ENCODE measurements at places on chromosomes 2 and 18.
A peak's percentile ranks its signal among the peaks of the same experiment; 100 is the strongest.

GRCh38 chr2:31812051-31812798 is 198.6 kb downstream of the MEMO1 start:
- no peak for DNase-seq

GRCh38 chr2:141835103-141835502 is 295.7 kb downstream of the LRP1B start:
- DNase-seq = no peak

GRCh38 chr2:117785740-117786139 is 28.8 kb upstream of the DDX18 start:
- DNase-seq = peak; percentile 45

- DNase-seq = no peak
Observed at GRCh38 chr2:167582619-167583018, 664.8 kb downstream of the STK39 start.

- DNase-seq = no peak
Observed at GRCh38 chr2:99217929-99218501, 37.0 kb downstream of the MRPL30 start.

- DNase-seq = no peak
Observed at GRCh38 chr2:191202881-191203397, 42.3 kb upstream of the MYO1B start.

GRCh38 chr18:78767648-78768071 is 212.0 kb upstream of the SALL3 start:
- DNase-seq = no peak

DNA sequence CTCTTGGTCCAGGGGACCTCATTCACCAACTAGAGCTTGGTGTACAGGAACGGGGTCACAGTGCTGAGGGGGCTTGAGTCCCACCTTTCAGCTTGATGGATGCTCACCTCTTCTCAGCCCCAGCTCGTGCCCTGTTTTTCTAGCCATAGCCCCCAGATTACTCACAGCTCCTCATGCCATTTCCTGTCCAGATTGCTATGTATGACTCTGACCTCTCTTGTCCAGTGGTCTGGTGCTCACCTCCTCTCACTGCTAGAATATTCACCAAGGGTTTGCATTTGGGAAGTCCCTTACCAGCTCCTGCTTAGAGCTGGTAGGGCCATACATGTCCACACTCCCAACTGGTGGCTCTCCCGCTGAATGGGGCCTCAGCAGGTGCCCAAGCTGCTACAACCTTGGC is 5.9 kb downstream of the LBX2 start:
- no peak for DNase-seq

DNA sequence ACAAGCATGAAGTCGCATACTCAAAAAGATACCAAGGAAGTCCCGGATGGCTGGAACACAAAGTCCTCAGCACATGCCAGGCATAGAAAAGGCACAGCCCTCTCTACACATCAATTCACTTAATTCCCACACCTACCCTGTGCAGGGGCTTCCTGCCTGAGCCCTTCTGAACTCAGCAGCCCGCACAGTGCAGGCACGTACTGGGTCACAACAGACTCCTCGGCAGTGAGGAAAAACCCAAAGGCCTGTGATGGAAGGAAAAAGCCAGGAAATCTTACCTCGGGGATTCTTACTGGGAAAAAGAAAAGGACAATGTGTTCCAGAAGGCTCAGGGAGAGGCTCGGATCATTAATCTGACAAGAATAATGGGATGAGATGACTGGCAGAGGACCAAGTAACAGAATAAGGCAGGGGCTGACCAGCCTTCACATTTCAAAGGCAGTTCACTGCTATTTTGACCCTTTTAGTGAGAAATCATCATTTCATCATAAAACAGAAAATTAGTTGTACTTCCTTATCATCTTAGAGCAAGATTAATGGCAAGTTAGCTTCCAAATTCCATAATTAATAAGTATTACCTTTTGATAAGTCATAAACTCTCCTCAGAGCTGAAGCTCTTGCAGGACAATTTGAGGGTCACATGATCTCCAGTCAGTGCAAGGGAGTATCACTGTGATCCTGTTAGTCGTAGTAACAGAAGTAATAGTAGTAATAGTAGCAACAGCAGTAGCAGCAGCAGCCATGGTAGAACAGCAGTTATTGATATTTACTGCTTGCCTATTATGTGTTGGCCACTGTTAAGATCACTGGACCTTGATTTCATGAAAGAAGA is 87.4 kb downstream of the STK39 start:
- DNase-seq = no peak

DNA sequence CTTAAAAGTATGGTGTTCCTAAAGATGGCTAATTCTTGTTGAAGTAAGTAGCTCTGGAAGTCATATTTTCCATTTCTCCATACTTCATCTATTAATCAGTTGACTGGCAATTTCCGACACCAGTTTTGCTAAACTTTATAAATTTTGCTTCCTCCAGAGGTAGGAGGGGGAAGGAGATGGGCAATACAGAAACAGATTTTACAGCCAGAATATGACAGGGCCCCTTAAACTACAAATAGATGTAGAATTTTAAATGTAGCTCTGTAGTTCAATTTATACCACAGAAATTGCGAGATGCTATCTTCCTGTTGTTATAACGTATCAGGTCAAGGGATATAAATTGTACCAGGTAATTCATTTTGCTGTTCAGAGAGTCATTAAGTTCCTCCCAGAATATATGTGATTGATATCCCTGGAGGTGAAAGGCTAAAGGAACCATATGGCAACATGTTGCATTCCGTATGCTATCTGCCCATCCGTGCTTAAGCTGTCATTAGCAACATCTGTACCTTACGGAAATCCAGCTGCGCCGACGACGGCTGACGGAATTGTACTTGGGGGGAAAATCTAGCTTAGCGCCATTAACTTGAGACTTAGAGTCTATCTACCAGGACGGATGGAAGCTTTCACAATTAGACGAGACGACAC is 8.4 kb upstream of the NR4A2 start:
- DNase-seq = peak; percentile 18

DNA sequence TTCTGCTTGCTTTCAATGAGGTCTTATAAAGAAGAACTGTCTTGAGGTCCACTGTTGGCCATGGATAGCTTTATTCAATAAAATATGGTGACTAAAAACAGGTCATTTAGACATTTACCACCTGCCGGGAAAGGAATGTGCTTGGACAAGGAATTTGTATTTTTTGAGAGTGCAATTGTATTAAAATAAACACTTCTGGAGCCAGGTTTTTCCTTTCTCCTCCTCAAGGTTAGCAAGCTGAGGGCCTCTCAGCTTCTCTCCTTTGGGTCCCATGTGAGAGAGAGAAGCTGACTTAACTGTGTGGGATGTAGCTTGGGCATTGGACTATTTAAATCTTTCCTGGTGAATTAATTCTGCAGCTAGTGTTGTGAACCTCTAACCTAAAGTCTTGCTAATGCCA is 321.0 kb downstream of the MEIS1 start:
- DNase-seq = no peak

DNA sequence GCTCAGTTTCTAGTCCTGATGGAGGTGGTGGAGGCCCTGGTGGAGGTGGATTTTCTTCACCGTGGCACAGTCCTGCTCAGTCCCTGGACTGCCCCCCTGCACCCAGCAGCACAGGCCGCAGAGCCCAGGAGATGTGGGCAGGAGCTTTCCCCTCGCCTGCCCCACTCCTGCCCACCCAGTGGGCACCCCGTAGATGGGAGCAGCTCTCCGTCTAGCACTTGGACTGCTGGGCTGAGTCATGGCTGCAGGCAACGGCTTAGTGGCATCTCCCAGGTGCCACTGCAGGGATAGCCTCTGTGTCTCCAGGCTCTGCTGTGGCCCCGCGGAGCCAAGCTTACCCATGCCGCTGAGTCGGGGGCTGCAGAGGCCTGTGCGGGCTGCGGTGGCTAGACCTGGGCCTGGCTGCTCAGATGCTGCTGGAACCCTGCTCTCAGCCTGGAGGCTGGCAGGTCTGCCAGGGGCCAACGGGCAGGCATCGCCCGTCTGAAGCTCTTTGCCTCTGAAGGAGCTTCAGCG is 92.3 kb upstream of the CTDP1 start:
- DNase-seq = no peak

GRCh38 chr18:6781142-6781714 is 51.7 kb downstream of the ARHGAP28 start:
- no peak for DNase-seq

GRCh38 chr2:180258041-180258537 is 251.0 kb upstream of the CWC22 start:
- DNase-seq = no peak

GRCh38 chr2:109647636-109648035 is 33.5 kb downstream of the SOWAHC start:
- DNase-seq = no peak

DNA sequence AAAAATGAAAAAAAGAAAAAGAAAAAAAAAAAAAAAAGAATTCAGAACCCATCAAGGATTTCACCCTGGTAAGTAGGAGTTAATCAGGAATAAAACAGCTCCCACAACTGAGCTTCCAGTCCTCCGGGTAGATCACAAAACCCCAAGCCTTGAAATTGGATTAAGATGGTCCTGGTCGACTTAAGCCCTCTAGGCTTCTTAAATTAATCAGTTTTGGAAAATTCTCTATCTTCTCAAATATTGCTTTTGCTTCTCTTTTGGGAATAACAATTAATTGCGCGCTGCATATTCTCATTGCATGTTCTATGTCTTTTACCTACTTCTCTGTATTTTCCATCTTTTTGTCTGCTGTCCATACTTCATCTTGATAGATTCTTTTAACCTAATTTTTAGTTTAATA is 348.0 kb upstream of the MEX3C start:
- no peak for DNase-seq

GRCh38 chr18:63979409-63979920 is 9.6 kb downstream of the SERPINB8 start:
- peak; percentile 61 for DNase-seq

DNA sequence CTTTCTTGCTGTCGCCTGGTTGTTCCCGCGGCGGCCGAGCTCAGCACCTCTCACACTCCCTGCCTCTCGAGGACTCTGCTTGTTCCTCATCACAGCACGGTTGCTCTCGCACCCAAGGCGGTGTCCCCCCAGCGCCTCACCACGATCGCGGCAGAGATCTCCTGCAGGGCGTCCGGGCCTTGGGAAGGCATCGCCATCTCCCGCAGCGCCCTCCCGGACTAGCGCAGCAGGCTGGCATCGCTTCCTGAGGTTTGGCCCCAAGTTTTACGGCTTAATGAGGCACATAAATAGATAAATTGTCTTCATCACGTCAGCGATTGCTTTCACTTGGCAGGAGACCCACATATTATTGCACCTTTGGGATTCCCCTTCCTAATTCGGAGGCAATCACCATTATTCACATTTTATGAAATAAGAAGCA is 125.4 kb downstream of the RGPD3 start:
- no peak for DNase-seq

DNA sequence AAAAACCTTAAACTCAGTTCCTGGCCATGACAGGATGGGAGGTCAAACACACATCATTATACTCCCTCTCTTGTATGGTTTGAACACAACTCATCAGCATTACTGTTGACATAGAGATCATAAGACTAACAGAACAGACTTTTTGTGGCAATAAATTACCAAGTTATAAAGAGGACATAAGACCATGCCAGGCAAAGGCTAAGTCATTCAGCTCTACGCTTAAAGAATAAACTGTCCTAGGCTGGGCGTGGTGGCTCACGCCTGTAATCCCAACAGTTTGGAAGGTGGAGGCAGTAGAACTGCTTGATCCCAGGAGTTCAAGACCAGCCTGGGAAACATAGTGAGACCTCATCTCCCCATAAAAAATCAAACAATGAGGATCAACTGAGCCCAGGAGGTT is 16.4 kb downstream of the NLRC4 start:
- DNase-seq = no peak

- no peak for DNase-seq
Observed at GRCh38 chr2:223735035-223735640, 102.2 kb downstream of the AP1S3 start.
